ENCODE measurements at places on chromosomes 3 and 15.
A peak's percentile ranks its signal among the peaks of the same experiment; 100 is the strongest.

DNA sequence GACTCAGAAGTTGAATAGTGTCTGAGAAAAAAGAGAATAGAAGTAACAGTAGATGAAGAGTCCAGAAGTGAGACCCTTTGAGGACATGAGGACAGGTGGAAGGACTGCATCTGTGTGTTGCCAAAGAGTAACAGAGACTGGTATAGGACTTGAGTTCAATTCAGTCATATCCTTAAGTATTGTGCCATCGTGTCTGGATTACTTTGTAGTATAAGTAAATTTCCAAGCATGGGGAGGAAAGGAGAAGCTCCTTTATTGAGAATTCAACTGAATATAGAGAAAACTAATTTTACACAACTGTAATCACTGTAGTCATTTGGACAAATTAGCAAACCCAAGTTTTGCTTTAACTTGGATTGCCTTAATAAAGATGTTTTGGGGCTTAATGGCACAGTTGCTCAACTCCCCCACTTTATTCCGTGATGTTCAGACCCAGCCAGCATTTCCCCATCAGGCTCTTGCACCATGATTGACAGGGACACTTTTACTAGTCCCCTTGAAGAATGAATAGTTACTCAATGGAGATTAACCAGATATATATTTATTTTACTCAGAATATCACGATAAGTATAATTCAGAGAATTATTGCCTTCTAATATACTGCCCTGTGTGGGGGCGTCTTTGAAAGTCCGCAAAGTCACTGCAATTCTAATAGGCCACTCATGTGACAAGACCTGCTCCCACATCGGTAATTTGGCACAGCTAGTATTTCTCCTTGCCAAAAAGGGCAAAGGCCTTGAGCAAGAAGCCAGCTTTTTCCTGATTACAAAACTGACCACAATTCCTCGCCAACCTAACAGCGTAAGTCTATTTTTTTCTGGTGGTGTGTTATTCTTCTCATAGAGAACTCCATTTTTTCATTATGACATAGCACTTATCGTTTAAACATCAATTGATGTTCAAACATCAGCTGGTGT is 61.3 kb downstream of the PPARG start:
- no peak overlapping the region for H3K27ac ChIP-seq
- H3K4me3 ChIP-seq: no peak overlapping the region
- no peak for DNase-seq
- H3K36me3 ChIP-seq: no peaks in the 10 kb centered on the region

- H3K4me3 ChIP-seq: no peak overlapping the region
- H3K4me1 ChIP-seq: peaks cover 63% of the 10 kb centered on the region
- no peaks in the 10 kb centered on the region for H3K27me3 ChIP-seq
- no peak overlapping the region for H3K27ac ChIP-seq
- H3K36me3 ChIP-seq: peaks cover 28% of the 10 kb centered on the region
- DNase-seq: no peak
Measured at GRCh38 chr3:187041362-187042307, 97.7 kb downstream of the RPL39L start.

GRCh38 chr15:35260941-35261340 is 175.8 kb upstream of the NANOGP8 start:
- H3K36me3 ChIP-seq: no peaks in the 10 kb centered on the region
- no peaks in the 10 kb centered on the region for H3K4me1 ChIP-seq
- H3K27ac ChIP-seq: no peak overlapping the region

DNA sequence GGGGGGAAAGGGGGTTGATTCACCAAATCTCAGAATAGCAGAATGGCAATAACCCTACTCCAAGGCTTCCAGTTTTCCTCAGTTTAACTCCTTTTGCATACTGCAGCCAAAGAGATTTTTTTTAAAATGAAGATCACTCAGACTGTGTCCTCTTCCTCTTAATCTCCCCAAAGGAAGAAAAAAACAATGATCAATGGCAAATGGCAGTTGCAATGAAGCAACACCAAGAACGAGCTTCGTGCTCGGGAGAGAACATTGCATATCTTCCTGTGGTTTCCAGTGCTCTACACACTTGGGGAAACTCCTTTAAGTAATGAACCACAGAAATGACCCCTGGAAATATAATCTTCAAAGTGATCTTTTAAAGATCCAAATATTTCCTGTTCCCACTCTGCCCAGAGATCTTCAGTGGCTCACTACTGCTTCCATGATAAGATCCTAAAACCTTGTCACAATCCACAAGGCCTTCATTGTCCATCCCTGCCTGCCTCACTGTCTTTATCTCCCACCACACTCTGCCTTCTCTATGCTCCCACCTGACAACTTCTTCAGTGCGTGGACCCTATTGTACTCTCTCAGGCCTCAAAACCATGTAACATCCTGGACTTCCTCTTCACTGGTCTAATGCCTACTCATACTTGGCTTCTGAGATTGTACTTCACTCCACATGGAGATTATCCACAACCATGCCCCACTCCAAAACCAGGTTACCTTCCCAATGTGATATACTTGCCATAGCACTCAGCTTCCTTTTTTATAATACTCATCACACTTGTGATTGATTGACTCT is 394.8 kb downstream of the FHIT start:
- DNase-seq: no peak
- no peaks in the 10 kb centered on the region for H3K27me3 ChIP-seq
- no peak overlapping the region for H3K4me3 ChIP-seq
- no peak overlapping the region for H3K27ac ChIP-seq

DNA sequence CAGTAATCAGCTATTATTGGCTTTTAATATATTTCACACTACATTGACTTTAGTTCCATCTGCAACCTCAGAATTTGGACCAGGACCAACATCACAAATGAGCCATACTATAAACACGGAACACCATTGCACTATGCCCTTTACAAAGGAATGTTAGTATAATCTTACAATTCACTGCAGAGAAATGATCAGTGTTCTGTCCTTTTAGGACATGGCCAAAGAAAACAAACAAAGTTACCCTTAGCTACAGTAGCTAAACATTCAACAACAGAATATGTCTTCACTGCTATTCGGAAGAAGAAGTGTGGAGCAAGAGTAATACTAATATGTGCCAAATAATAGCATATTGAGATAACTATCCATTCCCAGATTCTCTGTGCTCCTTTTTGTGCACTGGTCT is 90.4 kb downstream of the NAALADL2 start:
- H3K36me3 ChIP-seq: no peaks in the 10 kb centered on the region
- no peaks in the 10 kb centered on the region for H3K27me3 ChIP-seq
- no peak for DNase-seq
- no peak overlapping the region for H3K27ac ChIP-seq
- H3K4me3 ChIP-seq: no peak overlapping the region

DNA sequence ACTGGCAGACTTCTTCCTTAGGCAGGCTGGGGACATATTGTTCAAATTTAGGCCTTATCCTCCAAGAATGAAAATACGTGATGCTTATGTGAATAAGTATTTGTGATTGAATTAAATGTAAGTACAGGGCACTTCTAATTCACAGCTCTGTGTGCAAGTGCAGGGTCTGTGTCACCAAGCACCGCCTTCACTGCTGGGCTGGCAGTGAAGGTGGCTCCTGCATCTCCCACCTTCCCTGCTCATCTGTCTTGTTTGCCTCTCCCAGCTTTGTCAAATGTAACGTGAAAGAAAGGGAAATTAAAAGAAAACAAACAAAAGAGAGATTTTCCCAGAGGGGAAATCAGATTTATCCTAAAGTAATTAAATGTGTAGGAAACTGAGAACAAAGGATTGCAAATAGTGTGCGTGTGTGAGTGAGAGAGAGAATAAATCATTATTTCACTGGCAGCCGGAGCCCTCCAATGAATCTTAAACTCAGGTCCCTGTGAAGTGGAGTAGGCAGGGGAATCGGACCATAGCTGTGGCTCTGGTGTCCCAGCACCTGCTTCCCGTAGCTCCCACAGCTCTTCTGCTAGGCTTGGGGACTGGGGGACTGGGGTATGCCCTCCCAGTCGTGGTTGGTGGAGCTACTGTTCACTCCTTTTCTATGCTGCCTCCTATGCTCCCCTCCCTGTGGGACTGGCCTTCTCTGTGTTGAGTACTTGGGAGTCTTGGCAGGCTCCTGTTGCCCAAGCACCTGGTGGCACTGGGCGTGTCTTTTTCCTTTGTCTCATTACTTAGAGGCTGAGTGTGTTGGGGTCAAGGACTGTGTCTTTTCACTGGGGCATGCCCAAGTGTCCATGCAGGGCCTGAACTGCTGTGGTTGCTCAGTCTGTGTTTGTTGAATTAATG is 222.2 kb downstream of the EPHB1 start:
- no peaks in the 10 kb centered on the region for H3K4me1 ChIP-seq
- DNase-seq: no peak
- H3K27me3 ChIP-seq: no peaks in the 10 kb centered on the region
- H3K27ac ChIP-seq: no peak overlapping the region

DNA sequence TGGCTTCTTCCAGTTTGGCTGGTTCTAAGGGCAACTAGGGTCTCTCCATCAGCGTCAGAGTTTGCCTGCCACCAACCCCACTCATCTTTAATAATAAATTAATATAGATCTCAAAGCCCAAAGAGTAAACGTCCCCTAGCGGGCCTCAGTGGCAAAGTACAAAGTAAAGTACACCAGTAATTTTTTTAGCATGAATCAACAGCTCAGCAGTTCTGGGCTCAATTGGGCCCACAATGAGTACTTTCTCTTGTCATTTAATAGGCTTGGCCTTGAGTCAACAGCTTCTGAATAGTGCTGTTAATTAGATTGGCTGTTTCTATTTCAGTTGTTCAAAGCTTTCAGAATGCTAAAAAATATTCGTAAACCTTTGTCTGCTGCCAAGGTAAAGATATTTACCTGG is 89.0 kb upstream of the PFN2 start:
- no peak overlapping the region for H3K4me3 ChIP-seq
- H3K27ac ChIP-seq: no peak overlapping the region
- H3K27me3 ChIP-seq: no peaks in the 10 kb centered on the region
- H3K36me3 ChIP-seq: no peaks in the 10 kb centered on the region
- H3K4me1 ChIP-seq: peaks cover 19% of the 10 kb centered on the region

- no peak overlapping the region for H3K27ac ChIP-seq
- no peak for DNase-seq
- H3K36me3 ChIP-seq: no peaks in the 10 kb centered on the region
- H3K27me3 ChIP-seq: no peaks in the 10 kb centered on the region
- H3K4me1 ChIP-seq: no peaks in the 10 kb centered on the region
- no peak overlapping the region for H3K4me3 ChIP-seq
Measured at GRCh38 chr3:155553780-155554179, 191.1 kb downstream of the PLCH1 start.

DNA sequence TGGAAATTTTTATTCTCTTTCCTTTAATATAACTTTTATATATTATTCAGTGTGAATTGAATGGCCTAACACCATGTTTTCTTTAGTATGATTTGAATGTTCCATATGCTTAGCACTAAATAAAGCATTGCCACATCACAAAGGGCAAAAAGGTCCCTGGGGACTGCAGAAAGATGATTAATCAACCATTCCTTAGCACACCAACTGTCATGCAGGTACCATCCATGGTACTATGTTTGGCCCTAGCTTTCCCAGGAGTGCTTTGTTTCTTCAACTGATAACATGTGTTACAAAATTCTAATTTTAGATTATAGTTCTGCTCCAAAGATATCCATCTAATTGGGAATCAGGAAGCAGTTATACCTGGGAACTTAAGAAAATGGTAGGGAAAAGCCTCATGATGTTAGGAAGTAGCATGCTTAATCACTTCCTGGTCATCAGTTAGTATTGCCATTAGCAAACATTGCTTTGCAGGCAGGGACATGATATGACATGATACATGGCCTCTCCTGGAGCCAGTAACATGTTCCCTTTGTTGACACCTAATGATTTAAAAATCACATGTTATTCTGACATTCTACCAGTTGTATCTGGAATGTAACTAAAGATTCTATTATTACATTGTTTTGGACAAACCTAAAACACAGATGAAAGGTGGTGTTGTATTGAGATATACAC is 712.6 kb upstream of the GBE1 start:
- H3K27ac ChIP-seq: no peak overlapping the region
- H3K4me1 ChIP-seq: no peaks in the 10 kb centered on the region
- H3K4me3 ChIP-seq: no peak overlapping the region

- no peaks in the 10 kb centered on the region for H3K36me3 ChIP-seq
- peaks cover 59% of the 10 kb centered on the region for H3K4me1 ChIP-seq
- no peak overlapping the region for H3K27ac ChIP-seq
- DNase-seq: no peak
- H3K27me3 ChIP-seq: no peaks in the 10 kb centered on the region
Measured at GRCh38 chr15:34330279-34330678, 7.3 kb downstream of the SLC12A6 start.

DNA sequence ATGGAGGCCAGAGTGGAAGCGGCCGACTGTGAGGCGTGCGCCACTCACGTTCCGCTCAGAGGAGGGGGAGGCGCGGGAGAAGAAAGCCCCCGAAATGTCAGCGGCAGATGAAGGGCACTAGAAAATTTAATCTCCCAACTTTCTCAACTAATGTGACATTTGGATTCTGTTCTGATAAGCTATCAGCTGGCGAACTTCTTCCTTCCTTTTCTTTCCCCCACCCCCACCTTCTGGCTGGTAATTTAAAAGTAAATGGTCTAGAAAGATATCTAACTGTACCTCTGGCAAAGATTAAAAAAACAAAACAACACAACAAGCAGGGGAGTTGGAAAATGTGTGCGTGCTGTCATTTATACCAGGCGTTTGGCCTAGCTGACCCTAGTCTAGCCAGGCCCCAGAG is 26.4 kb upstream of the TMEM115 start:
- H3K36me3 ChIP-seq: no peaks in the 10 kb centered on the region
- H3K27me3 ChIP-seq: no peaks in the 10 kb centered on the region
- no peak for DNase-seq

GRCh38 chr3:135243616-135244015 is 448.6 kb downstream of the EPHB1 start:
- no peaks in the 10 kb centered on the region for H3K36me3 ChIP-seq
- H3K4me1 ChIP-seq: no peaks in the 10 kb centered on the region
- H3K4me3 ChIP-seq: no peak overlapping the region

GRCh38 chr15:57227899-57228298 is 148.4 kb upstream of the CGNL1 start:
- no peaks in the 10 kb centered on the region for H3K4me1 ChIP-seq
- no peak for DNase-seq
- H3K27me3 ChIP-seq: no peaks in the 10 kb centered on the region

DNA sequence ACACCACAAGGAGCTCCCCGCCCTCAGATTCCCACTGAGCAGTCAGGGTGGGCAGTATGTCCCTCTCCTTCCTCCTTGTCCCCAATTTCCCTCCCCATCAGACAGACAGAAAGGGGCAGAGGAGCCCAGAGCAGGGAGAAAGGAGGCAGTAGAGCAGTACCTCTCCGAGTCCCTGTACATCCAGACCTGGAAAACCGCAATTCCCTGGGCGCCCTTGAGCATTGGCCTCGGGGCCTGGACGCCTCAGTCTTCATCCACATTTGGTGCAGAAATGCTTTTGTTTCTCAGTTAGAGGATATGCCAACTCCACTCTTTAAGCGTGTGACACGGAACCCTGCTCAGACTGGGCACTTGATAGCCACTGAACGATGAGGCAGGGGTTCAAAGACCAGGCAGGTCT is 5.9 kb downstream of the ISG20 start:
- no peak overlapping the region for H3K27ac ChIP-seq
- no peaks in the 10 kb centered on the region for H3K27me3 ChIP-seq
- no peak for DNase-seq
- no peak overlapping the region for H3K4me3 ChIP-seq

- no peaks in the 10 kb centered on the region for H3K4me1 ChIP-seq
- DNase-seq: no peak
- H3K4me3 ChIP-seq: no peak overlapping the region
- H3K27ac ChIP-seq: no peak overlapping the region
Measured at GRCh38 chr3:72635551-72635950, 212.7 kb downstream of the SHQ1 start.

GRCh38 chr15:72751751-72752455 is 31.7 kb downstream of the ADPGK start:
- peaks cover 5% of the 10 kb centered on the region for H3K4me1 ChIP-seq
- no peak overlapping the region for H3K4me3 ChIP-seq
- H3K36me3 ChIP-seq: peaks cover 76% of the 10 kb centered on the region
- H3K27ac ChIP-seq: no peak overlapping the region
- DNase-seq: peak; percentile 19

Measured in heart left ventricle (tissue), 16 donors.